ENCODE measurements at places on chromosomes 2 and 18. TPM values are rescaled to one million over a fixed set of nuclear protein-coding genes. Genes with fewer than 3 reads are reported as not detected.

GRCh38 chr18:24403076-24403475, 5.5 kb upstream of the OSBPL1A start:
- H3K27me3 ChIP-seq, result peaks cover 25% of the 10 kb centered on the region
- peaks cover 1% of the 10 kb centered on the region for H3K4me1 ChIP-seq
- H3K4me3 ChIP-seq, result no peak overlapping the region
- H3K36me3 ChIP-seq, result no peaks in the 10 kb centered on the region

- no peaks in the 10 kb centered on the region for H3K27me3 ChIP-seq
- H3K27ac ChIP-seq, result peak overlapping the region; percentile 78
- H3K4me1 ChIP-seq, result peaks cover 21% of the 10 kb centered on the region
Observed at GRCh38 chr2:197080578-197081216, 154.2 kb upstream of the PGAP1 start.

DNA sequence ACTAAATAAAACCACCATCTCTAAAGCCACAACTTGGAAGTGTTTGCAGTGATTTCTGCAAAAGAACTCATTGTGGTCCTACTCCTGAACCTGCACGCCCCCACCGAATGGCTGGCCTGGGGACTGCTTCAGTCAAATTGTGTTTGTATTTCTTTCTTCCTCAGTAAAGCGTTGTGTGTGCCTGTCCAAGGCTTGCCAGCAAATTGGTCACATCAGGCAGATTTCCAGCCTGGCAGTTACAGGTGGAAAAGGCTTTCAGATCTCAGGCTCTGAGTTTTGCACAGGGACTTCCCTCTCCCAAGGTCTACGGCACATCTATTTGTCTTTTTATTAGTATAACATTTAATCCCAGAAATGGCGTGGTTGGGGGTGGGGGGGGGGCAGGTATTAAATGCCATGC, 54.0 kb upstream of the NOSTRIN start:
- no peaks in the 10 kb centered on the region for H3K36me3 ChIP-seq
- H3K27me3 ChIP-seq, result no peaks in the 10 kb centered on the region
- no peak overlapping the region for H3K27ac ChIP-seq

GRCh38 chr2:233600386-233600785, 17.0 kb upstream of the UGT1A8 start:
- H3K27ac ChIP-seq, result no peak overlapping the region
- no peaks in the 10 kb centered on the region for H3K36me3 ChIP-seq
- no peak overlapping the region for H3K4me3 ChIP-seq

The TRIM54 gene
- total RNA-seq, result 0.33 TPM

All from natural killer cell treated with Interleukin-12 subunit alpha and Interleukin-12 subunit beta and Interleukin-15 and Interleukin-18, amount 100 ng/mL, for 72 hours (primary cell).